ENCODE measurements at places on chromosomes 4 and X.

DNA sequence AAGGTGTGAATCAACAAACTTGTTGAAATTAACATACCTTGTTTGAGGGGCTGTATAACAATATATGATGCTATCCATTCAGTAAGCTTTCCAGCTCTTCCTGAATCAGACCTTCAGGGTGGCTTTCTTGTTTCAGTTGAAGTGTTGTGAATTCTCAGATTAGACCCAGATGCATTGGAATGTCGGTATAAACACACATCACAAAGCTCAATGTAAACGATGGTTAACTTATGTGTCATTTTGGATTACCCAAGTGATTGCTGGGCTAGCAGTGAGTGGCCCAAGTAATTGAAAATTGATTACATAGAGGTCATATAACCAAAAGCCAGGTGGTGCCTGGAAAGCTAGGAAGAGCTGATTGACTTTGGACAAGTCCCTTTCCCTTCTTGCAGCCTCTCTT, 115.0 kb downstream of the SHROOM4 start:
- no peak for DNase-seq

DNA sequence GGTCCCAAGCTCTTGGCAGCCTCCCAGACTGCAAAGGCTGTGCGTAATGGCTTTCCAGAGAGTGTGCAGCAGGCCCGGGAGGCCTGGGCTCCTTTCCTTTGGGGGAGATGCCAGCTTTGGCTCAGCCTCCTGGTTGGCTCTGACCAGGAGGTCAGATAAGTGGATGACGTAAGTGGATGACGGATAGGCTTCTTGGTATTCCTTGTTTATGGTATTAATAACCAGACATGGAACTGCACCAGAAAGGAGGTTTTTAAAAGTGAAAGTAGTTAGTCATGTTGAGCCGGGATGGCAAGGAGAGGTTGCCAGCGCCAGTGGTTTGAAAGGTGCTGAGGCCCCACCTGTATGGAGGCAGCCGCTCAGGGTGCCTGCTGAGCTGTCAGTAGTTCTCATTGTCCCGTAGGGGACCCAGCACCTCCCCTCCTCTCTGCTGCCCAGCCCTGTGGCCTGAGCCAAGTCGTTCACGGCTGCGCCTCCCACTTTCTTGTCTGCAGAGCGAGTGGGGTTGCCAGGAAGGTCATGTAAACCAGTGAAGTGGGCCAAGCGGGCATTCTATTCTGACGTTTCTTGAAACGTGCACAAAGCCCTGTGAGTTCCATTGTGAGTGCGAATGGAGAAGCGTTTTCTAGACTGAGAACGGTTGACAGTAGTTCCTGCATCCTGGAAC, 28.7 kb upstream of the STOX2 start:
- DNase-seq = no peak

- DNase-seq = no peak
These were observed 145.1 kb upstream of the ARHGEF9 start for GRCh38 chrX:63930140-63930539.

DNA sequence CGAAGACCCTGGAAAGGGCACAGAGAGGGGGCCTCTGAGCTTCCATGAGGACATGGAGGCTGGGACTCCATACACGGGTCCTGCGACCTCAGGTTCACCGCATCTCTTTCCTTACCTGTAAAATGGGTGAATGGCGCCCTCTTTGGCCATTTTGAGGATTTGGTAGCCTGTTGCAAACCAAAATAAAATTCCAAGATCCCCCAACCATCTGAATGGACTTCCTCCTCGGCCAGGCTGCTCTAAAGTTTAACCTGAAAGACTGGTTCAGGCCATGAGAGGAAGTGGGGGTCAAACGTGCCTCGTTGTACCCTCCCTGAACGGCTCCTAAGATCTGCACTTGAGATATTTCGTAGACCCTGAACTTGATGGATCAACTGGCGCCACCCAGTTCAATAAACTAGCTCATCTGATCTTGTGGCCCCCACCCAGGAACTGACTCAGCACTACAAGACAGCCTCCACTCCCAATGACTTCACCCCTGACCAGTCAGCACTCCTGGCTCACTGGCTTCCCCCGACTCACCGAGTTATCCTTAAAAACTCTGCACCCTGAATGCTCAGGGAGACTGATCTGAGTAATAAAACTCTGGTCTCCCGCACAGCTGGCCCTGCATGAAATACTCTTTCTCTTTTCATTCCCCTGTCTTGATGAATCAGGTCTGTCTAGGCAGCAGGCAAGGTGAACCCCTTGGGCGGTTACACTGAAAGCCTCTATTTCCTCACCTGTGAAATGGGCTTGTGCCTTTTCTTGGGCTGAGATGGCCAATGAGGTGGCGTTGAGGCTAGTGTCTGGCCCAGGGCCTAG, 32.9 kb upstream of the GPR78 start:
- no peak for DNase-seq

GRCh38 chr4:185713731-185714130, 98.3 kb downstream of the SORBS2 start:
- DNase-seq = no peak

DNA sequence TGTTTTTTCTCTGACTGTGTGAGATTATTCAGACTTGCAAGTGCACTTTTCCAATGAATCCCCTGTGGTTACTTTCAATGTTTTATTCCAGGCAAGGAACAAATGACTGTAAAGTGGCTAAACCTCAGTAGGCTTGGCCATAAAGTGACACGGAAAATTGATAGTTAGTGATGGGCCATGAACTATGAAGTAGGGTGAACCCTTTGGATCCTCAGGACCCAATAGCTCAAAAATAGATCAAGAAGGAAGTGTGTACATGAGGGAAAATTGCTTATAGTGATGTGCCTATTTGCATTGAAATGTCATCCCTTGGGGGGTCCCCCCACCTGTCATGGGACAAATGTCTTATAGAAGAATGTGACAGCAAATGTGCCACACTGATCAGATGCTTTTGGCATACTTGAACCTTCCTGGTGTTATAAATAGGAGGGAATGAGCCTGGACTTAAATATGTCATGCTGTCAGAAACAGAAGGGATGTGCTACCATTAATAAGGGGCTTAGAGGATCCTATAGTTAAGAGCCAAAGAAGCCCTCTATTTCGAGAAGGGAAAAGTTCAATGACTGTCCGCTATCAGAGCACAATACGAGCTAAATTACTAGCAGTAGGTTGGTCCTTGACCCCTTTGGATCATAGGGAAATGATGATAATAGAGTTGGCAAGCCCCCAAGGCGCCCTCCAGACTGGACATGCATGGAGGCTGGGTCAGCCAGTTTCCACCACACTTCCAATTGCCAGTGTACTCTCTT, 30.3 kb downstream of the SLC16A2 start:
- DNase-seq = no peak

Measured in activated CD8-positive, alpha-beta memory T cell treated with anti-CD3 and anti-CD28 coated beads for 1 hour (primary cell).